ENCODE measurements at places on chromosomes 4 and X.
A peak's percentile ranks its signal among the peaks of the same experiment; 100 is the strongest.

DNA sequence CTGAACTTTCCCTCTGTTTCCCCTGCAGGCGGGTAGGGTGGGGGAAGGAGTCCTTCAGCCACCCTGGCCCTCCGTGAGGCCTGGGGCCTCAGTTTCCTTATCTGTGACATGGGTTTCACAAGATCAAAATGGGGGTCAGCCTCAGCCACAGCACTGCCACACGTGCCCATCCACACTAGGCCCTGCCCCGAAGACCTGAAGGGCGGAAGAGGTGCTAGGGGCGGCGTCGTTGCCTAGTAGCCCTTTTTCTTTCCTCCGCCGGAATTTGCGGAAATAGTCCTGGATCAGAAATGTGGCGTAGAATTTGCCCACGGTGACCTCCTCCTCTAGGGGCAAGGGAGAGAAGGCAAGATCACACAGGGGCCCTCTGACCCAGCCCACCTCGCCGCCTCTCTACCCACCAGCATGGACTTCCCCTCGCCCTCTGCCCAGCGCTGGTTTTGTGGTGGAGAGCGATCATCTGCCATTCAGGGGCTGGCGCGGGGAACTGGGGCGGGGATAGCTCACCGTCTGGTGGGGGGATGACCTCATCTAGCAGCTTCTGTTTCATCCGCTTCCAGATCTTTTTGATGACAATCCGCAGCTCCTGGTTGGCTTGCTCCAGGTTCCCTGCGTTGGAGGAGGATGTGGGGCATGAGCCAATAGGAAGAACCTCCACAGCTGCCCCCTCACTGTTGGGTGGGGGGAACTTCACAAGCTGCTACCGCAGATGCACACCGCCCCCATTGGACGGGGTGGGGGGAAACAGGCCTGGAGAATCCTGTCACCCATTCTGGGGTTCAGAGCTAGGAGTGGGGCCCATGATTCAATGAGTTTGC, 9.7 kb upstream of the SYP start:
- no peak for DNase-seq

GRCh38 chr4:120286813-120287212, 220.2 kb upstream of the MAD2L1 start:
- DNase-seq: no peak

DNA sequence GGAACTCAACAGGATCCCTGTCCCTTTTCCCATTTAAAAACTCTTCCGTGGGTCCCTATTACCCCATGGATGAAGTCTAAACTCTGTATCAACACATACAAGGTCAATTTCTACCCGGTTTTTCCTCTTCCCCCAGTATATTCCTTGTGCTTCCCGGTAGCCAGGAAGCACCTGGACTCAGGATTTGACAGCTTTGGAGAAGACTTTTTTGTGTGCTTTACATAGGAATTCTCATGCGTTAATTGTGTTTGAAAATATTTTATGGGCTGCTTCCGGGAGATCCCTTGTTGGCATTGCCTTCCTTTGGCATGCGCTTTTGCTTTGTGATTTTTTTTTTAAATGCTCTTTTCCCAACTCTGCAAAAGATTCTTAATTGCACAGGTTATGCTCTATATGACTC, 7.2 kb downstream of the SMS start:
- DNase-seq: no peak

GRCh38 chrX:100319716-100320115, 90.4 kb downstream of the PCDH19 start:
- DNase-seq: no peak

DNA sequence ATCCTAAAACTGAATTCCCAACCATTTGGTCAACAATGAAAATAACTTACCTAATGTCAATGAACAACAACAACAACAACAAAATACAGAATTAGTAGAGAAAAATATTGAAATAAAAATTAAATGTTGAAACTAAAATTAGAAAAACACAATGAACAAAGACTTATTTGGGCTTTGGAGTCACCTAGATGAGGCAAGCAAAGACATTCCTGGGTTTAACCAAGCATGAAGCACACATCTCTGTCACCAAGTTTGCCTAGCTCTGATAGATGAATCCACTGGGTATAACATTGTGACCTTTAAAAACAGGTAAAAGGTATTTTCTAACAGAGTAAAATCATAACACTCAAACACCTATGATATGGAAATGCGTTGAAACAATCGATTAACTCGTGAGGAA, 13.2 kb upstream of the SYTL5 start:
- DNase-seq: no peak

- DNase-seq: no peak
Measured at GRCh38 chr4:127622921-127623796, 9.6 kb upstream of the INTU start.

GRCh38 chrX:40109288-40110008, 11.7 kb upstream of the BCOR start:
- DNase-seq: no peak

- DNase-seq: peak; percentile 60
Measured at GRCh38 chrX:150324035-150324728, 38.9 kb upstream of the MAMLD1 start.

DNA sequence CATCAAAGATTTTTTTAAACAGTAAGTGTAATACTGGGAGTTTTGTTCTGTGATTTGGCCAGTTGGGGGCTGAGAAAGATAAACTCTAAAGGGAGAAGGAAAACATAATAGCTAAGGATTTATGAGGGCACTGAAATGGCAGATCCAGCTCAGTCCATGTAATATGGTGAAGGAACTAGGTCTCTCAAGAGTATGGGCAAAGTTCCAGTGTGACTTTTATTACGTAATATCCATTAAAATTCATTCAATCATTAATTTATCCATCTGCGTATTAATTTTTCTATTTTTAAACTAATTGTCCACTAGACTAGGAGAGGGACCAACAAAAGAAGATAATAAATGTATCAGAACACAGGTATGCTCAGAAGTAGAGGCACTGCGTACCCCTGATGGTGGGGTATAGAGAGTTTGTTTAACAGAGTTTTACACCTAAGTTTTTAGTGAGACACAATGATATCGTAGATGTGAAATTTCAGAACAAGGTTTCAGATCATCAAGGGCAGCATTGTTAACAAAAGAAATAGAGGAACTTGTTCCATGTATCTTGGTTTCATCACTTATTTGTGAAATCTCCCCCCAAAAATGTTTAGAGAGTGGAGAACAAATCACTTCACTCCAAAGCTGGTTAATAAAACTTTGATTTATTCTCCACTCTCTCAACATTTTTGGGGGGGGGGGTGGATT, 351.1 kb downstream of the GRXCR1 start:
- no peak for DNase-seq

DNA sequence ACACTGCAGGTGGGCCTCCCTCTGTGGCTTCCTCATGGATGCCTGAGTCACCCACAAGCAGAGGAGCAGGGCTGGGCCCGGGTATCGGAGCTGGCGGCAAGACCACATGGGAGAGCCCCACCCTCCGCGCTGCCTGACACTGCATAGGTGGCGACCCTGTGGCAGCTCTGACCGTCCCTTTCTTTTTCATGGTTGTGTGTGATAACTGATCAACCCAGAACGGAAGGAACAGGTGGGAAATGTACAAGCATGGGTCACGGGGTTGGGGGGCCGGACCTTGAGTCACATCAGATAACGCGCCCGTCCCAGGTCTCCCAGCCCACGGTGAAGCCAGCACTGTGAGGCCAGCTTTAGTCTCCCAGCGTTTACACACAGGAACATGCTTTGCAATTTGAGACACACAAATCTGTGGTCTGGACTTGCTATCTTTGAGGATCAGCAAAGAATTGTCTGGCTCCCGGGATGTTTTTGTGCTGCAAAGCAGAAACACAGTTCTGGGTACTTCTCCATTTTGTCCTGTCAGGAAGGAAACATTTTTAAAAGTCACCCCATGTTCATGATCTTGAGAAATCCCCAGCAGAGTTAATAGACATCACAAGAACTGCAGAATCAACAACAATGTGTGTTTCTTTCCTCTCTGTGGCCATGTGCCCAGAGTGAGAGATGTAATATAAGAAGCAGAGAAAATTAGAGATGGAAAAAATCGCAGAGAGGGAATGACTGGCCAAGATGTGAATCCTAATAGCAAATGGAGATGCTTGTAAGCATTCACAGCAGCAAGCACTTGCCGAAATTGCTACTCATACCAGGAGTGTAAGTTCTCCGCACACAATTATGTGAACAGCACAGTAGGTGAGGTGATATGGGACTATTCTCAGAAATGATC, 70.1 kb upstream of the CBR4 start:
- DNase-seq: no peak

GRCh38 chr4:7772711-7773385, 166.8 kb downstream of the AFAP1 start:
- no peak for DNase-seq

- no peak for DNase-seq
Measured at GRCh38 chr4:164924670-164925238, 47.8 kb downstream of the APELA start.

GRCh38 chr4:52843351-52843750, 18.8 kb upstream of the RASL11B start:
- no peak for DNase-seq

- DNase-seq: no peak
Measured at GRCh38 chrX:21354725-21355124, 19.5 kb upstream of the CNKSR2 start.

All from GM04504 (cell line).